ENCODE measurements at places on chromosomes 6 and 20.

GRCh38 chr6:110681543-110682459, 133.5 kb downstream of the CDK19 start:
- no peak for DNase-seq

GRCh38 chr6:75155631-75156030, 50.2 kb downstream of the COL12A1 start:
- no peak for DNase-seq

DNA sequence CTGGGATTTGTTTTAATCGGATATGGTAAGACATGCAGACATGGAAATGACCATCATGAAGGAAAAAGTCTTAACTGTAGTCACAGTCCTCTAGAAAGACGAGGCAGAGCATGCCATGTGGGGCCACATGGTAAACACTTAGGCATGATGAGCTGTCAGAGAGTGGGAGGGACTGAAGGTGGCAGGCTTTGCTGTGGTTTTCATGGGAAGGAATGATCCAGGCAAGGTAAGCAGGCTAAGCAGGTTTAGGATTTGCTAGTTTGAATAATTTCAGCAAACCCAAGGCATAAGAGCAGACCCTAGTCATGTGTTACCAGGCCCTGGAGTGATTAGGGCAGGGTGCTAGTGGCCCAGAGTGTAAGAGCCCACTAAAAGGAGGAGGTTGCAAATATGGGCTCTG, 47.2 kb upstream of the STMND1 start:
- no peak for DNase-seq

- no peak for DNase-seq
These were observed 4.2 kb upstream of the BLCAP start for GRCh38 chr20:37531856-37532255.

- DNase-seq, result no peak
These were observed 47.3 kb downstream of the ITCH start for GRCh38 chr20:34410336-34410735.

Measured in heart right ventricle (tissue), 16 donors.